ENCODE measurements at places on chromosomes 12 and 14. TPM values are rescaled to one million over a fixed set of nuclear protein-coding genes. Genes with fewer than 3 reads are reported as not detected.

C12orf75 gene
- 0.33 TPM for polyA plus RNA-seq

EFS gene
- 2.2 TPM for polyA plus RNA-seq

RPS6KL1 gene
- 18.6 TPM for polyA plus RNA-seq

SMIM41 gene
- polyA plus RNA-seq: 0.65 TPM

CDCA4 gene
- 2.3 TPM for polyA plus RNA-seq

IL31 gene
- not detected for polyA plus RNA-seq

KSR2 gene
- not detected for polyA plus RNA-seq

DNA sequence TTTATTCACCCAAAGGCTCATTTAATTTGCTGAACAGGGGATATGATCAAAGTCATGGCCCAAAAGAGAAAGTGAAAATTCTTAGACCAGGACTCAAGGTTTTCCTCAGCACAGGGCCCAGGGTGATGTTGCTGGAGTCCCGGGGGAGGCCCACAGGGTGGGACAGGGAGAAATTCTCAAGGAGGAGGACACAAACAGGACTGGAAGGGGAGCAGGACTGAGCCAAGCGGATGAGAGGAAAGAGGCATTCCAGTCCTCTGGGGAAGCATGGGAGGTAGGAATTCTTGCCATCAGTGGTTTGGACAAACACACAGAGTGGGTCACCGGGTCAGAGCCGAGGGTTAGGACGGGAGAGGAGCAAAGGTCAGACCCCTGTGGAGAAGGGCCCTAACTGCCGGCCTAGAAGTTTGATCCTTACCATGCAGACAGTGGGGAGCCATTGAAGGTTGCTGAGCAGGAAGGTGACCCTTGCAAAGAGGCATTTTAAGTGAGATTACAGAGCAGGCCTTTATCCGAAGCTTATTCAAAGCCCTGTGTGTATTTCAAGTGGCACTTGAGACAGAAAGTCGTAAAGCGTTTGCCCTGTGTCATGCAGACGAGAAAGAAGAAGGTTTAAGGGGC is 68.4 kb upstream of the PTGR2 start:
- DNase-seq: peak; percentile 40

DNA sequence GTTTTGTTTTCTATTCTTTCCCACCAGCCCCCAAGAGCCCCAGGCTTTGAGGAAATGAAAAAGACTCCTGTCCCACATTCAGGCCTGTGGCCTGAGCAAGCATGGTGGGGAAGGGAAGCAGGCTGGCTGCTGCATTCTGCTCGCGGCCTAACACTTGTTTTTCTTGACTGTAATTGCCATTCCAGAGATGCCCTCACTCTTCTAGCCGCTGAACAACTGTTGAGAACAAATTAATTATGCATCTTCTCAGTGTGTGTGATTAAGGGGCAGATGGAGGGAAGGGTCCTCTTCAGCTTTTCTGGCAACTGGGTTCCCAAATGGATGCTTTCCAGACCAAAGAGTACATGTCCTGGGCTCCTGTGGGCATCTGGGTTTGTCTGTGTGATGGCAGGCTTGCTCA is 43.3 kb downstream of the ADCK1 start:
- DNase-seq: no peak

DNA sequence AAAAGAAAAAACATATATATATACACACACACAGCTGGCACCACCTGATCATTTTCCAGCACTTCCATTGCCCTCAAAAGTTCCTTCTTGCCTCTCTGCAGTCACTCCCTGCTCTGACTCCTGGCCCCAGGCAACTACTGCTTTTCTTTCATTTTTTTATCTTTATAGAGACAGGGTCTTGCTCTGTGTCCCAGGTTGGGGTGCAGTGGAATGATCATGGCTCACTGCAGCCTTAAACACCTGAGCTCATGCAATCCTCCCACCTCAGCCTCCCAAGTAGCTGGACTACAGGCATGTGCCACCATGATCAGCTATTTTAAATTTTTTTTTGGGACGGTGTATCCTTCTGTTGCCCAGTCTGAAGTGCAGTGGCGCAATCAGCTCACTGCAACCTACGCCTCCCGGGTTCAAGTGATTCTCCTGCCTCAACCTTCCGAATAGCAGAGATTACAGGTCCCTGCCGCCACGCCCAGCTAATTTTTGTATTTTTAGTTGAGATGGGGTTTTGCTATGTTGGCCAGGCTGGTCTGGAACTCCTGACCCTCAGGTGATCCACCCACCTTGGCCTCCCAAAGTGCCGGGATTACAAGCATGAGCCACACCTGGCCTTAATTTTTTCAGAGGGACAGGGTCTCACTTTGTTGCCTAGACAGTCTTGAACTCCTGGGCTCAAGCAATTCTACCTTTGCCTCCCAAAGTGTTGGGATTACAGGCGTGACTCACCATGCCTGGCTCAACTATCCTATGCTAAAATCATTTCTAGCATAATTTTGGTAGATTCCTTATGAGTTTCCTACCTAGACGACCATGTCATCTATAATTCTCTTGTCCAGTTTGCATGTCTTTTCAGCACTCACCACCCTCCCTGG is 7.8 kb downstream of the HSP90AA1 start:
- DNase-seq: no peak

DNA sequence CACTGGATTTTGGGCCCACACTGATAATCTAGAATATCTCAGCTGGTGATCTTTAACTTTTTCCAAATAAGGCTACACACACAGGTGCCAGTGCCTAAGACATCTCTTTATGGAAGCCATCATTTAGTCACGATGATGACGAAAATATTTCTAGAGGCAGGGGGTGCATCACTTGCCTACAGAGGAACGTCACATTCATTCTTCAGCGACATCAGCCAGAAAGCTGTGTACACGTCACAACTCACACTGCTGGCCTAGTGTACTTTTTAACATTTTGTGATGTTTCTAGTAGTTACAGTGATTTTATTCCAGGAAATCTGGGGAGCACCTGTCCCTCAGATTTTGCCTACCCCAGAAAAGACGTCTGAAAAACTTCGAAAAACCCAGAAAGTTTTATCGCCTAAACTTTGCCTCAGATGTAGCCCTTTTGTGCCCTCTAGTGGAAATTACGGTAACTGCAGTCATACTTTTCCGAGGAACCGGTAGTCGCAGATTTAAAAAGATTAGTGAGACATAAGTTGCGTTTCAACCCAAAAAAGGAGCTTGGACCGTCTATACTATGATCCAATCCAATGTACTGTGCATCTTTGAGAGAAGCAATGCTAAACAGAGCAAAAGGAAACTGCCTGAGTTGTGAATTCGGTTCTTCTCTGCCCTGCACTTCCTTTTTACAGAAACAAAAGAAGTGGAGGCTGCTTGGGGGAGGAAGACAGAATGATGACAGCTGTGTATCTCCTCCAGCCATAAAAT is 64.3 kb upstream of the STON2 start:
- no peak for DNase-seq

DNA sequence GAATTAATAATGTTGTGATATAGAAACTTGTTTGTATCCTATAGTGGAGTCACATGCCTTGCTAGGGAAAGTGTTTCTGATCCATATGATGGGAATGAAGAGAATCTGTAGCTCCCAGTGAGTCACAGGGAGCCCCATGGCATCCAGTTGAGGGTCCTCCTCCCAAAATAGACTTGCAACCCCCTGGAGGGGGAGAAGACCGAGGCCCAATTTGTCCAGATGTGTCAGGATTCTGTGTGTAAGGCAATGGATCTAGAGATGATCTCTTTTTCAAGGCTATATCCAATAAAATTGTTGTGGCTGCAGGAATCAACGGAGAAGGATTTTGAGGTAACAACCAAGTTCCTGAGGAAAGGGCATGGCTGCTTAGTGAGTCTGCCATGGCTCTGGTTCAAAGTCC is 121.8 kb downstream of the BCL11B start:
- DNase-seq: no peak

DNA sequence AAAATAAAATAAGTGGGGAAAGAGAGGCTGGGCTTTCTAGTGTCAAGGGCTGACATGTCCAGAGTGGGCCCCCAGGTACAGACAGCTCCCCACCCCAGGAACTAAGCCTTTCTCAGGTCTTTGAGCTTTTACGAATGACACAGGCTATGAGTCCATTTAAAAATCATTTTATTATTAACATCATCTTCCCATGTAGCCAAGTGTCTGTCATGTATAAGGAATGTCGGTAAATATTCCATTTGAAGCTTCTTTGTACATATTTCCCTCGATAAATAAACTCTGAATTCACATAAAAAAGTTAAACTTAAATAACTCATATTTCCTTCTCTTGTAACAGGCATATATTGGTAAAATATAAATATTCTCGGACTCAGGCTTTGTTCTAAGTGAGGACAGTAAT is 143.6 kb downstream of the CALM1 start:
- DNase-seq: no peak

DNA sequence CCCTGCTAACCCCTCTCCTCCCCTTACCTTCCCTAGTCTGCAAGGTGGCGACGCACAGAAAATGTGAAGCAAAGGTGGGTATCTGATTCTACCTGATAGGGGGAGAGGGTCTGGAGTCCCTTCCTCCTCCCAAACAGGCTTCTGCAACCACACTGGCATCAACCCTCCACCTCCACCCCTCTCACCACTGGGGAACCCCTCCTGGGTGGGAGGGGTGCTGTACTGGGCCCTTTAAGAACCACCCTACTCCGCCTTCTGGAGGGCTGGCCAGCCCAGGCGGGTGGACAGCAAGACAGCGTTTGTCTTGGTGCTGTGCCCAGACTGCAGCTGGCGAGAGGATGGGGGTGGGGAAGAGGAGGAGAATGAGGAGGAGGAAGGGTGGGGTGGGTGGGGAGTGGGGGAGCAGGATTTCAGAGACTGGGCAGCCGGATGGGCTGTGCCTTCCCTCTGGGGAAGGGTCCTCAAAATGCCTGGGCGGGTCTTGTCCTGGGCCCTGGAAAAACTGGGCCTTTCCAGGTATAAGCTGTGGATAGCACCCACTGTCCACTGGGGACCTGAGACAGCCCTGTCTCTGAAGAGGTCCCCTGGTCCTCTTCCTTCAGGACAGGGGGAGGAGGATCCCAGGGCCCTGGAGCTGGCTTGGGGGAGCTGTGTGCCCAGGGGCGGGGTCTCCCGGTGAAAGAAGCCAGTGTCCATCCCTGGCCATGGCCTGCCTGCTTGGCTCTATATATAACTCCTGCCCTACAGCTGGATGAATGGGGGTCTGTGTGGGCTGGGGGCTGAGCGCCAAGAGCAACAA is 2.8 kb downstream of the TNS2 start:
- DNase-seq: peak; percentile 96

GRCh38 chr14:90531497-90531896 is 134.7 kb downstream of the CALM1 start:
- DNase-seq: no peak

- DNase-seq: no peak
Measured at GRCh38 chr14:63611078-63611477, 30.6 kb downstream of the WDR89 start.

GRCh38 chr12:110349514-110350151 is 53.9 kb downstream of the ANAPC7 start:
- DNase-seq: no peak

GRCh38 chr14:77180726-77181602 is 634 bp upstream of the TMEM63C start:
- DNase-seq: no peak

DNA sequence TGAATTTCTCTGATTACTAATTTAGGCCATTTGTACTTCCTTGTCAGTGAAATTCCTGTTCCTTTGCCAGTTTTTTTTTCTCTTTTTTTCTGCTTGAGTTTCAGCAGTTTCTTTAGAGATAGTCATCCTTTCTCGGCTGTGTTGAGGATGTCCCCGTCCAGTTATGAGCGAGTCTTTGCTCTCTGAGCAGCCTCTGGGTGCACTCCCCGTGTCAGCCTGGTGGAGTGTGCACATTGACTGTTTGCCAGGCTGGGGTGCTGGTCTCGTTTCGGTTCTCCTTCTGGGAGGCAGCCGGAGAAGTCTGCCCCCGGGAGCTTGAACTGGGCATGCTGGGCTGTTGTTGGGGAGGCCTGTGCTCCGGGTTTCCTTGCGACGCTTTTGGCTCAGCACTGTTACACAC is 3.0 kb downstream of the PACS2 start:
- no peak for DNase-seq

GRCh38 chr14:70662816-70663215 is 21.1 kb downstream of the TTC9 start:
- DNase-seq: no peak

DNA sequence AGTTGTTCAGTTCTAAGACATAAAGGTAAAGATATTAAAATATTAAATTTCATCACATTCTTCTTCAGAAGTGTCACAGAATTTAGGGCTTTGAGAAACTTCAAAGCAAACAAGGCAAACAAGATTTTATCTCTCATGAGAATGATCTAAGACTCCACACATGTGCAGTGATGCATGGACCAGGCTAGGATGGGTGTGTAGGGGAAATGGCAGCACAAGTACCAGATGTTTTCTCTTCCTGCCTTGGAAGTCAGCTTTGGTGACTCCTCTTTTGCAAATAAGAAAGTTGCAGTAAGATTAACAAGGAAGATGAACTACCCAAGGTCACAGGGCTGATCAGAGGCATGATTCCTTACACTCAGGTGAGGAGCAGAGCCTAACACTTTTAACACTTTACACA is 163.8 kb upstream of the LMNTD1 start:
- no peak for DNase-seq

DNA sequence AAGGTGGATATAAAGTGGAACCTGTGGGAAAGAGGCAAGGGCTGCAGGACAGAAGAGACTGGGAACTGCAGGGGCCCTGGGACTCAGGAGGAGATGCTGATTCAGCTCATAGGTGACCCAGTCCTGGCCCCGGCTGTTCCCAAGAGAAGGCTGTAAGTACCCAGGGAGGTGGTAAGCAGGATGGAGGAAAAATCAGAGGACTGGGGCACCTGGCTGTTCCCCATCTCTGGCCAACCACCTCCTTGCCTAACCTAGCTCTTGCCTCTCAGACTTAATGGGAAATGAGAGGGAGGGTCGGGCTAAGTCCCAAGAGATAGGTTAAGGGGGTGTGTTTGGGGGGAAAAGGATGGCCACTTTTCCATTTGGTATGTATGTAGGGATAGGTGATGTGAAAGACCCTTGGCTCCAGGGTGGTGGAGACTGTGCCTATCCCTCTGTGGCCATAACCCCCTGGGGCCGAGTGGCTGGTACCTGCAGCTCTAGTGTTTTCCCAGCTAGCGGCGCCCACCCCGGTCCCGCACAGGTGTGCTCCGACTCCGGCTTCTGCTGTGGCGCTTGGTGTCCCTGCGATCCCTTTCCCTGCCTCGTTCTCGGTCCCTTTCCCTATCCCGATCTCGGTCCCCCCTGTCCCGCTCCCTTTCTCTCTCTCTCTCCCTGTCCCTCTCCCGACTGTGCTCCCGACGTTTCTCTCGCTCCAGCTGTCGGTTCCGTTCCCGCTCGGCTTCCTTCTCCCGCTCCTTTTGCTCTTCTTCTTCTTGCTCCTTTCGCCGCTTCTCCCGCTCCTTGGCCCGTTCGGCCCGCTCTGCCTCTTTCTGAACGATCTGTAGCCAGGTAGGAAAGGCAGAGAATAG is 1.6 kb upstream of the CDH24 start:
- DNase-seq: no peak

DNA sequence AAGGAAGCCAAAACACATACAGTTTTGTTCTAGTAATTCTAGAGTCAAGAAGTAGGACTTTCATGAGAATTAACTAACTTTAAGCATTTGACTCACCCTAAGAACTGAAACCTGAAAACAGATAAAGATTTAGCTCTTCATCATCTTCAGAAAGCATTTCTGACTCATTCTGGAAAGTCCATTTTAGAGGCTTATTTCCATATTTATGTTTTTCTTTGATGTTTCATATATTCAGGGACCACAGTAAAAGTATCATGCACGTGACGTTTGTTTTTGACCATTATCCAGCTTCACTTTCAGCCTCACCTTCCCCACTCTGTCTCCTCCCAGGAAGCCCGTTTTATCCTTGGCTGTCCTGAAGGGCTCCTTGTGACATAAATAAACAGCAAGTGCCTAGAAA is 79.2 kb downstream of the MDGA2 start:
- no peak for DNase-seq

Measured in heart left ventricle (tissue), 16 donors.